ENCODE measurements at places on chromosomes 11 and 22.

DNA sequence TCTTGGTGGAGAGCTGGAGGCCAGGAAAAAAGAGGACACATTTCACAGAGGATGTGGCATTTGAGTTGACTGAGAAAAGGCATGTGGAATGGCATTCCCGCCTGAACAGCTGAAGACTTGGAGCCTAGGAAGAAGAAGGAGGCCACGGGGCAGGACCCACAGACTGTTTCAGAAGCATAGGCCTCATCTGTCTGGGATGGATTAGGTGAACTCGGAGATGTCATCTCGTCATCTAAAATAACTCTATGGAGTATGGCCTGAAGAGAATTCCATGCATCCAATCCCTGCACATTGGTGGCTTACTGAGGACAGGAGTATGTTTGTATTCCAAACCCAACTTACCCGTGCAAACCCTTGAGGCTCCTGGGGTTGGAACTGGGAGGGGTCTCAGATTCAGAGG lies 16.4 kb downstream of the SPATA19 start:
- DNase-seq: no peak

- no peak for DNase-seq
Observed at GRCh38 chr11:27118949-27119348, 78.3 kb downstream of the BBOX1 start.

GRCh38 chr11:14546672-14547071 lies 26.5 kb upstream of the PSMA1 start:
- DNase-seq: no peak

DNA sequence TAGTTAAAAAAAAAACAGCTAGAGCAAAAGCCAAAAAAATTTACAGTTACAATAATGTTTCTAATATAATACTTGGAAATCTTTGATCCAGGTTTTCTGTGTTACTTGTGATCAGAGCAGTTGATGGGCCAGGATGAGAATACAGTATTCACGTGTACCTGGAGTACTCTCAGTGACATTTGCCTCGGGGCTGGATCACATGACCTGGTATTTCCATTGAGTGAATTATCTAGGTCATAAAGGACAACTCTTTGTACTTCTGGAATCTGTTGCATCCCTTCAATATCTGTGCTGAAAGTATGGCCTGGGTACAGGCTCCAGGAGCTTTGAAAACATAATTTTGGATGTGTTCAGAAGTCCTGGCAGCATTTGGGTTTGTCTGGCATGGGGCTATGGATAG lies 93.5 kb downstream of the GRAMD1B start:
- no peak for DNase-seq

Data from sigmoid colon (tissue), 7 donors.